Ovary (tissue), 10 donors: ENCODE measurements at places on chromosomes 2 and 18. TPM values are rescaled to one million over a fixed set of nuclear protein-coding genes. Genes with fewer than 3 reads are reported as not detected.
A peak's percentile ranks its signal among the peaks of the same experiment; 100 is the strongest.

The SERPINB13 gene
- total RNA-seq = not detected

The GALNT5 gene
- 0.12 TPM for total RNA-seq

GRCh38 chr2:238287737-238288649 lies at the start of gene PER2:
TSS of gene PER2 (minus strand) at chr2:238288610. CDS start at chr2:238277936, 10,674 bp downstream.
- no peaks in the 10 kb centered on the region for H3K36me3 ChIP-seq
- DNase-seq = peak; percentile 80
- peak within 1 kb of the TSS; percentile 90 for H3K4me3 ChIP-seq

DNA sequence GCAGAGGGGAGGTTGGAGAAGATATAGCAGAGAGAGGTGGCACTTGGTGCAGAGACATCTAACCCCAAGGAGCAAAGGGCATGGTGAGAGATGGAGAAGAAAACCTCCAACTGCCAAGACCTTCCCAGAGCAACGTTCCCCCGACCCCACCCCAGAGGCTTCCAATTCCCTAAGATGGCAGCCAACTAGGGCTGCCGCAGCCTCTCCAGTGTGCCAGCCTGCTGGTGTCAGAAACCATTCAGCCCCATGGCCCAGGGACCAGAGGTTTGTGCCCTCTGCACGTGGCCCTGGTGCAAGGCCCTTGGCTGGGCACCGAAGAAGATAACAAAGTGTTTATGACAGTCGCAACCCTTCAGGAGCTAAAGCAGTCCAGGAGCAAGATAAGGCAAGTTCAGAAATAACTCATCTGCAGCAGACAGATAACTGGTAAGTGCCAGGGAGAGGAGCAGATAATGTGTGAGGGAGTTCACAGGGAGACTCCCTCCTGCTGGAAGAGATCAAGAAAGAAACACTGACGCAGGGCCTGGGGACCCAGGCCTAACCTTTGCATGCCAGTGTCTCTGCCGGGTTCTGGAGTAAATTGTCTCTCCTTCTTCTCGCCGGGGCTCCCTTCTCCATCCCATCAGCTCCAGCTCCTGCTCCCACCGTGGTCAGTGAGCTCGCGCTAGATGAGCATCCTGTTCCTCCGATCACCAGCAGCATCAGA lies 66.1 kb upstream of the ID2 start:
- H3K36me3 ChIP-seq = no peaks in the 10 kb centered on the region
- peaks cover 2% of the 10 kb centered on the region for H3K4me1 ChIP-seq
- H3K4me3 ChIP-seq = no peak overlapping the region
- no peak for DNase-seq

DNA sequence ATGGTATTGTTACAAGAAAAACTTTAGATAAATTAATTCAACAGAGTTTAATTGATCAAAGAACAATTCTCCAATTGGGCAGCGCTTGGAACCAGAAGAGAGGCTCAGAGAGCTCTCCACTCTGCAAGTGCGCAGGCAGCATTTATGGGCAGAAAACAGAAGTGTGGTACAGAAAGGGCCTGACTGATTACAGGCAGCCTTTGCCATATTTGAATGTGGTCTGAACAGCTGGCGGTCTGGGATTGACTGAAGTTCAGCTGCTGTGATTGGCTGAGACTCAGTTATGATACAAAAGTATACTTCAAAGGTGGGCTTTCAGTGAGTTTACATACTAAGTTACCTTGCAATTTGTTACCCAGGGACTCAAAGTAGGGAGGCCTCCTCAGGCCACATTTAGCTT lies 301.3 kb upstream of the ID2 start:
- no peaks in the 10 kb centered on the region for H3K4me1 ChIP-seq
- H3K27ac ChIP-seq = no peak overlapping the region
- DNase-seq = no peak
- no peak overlapping the region for H3K4me3 ChIP-seq

DNA sequence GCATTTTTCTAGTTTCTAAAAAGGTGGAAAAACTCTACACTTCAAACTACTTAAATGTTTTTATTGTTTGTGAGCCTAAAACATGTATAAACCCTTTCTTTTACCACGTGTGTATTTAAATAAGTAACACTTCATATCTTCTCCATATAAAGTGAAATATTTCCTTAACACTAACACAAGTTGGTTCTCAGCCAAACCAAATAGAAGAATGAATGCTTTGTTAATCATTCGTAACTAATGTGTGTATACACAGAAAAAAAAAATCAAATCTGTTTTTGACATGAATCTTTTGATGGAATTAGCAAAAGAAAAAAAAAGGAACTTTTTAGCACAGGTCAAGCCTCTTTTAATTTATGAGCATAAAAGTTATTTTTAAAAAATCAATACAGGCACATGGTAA lies 89.3 kb downstream of the EHBP1 start:
- no peaks in the 10 kb centered on the region for H3K36me3 ChIP-seq
- no peak overlapping the region for H3K4me3 ChIP-seq
- H3K27ac ChIP-seq = no peak overlapping the region
- H3K27me3 ChIP-seq = no peaks in the 10 kb centered on the region
- no peak for DNase-seq
- H3K4me1 ChIP-seq = no peaks in the 10 kb centered on the region

DNA sequence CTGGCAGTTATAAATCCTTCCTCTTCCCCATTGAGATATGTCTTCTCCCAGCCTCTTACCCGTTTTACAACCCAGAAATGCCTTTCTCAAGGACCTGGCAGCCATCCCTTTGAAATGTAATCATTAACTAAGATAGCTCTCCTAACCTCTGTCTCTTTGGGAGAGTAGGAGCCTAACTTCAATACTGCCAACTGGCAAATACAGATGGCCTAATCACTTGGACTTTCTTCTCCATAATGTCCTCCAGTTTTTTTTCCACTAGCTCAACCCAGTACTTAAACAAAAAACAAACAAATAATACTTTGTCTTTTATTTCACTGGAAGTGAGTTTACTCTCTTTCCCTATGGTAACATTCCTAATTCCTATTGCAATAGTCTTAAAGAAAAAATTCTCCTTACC lies 1391.1 kb downstream of the SUCLG1 start:
- no peaks in the 10 kb centered on the region for H3K36me3 ChIP-seq
- DNase-seq = no peak

GRCh38 chr2:68807821-68808266 lies 63.4 kb downstream of the BMP10 start:
- H3K4me1 ChIP-seq = peaks cover 5% of the 10 kb centered on the region
- H3K27me3 ChIP-seq = no peaks in the 10 kb centered on the region
- H3K27ac ChIP-seq = no peak overlapping the region
- H3K4me3 ChIP-seq = no peak overlapping the region
- DNase-seq = no peak
